ENCODE measurements at places on chromosomes 16 and 17.

DNA sequence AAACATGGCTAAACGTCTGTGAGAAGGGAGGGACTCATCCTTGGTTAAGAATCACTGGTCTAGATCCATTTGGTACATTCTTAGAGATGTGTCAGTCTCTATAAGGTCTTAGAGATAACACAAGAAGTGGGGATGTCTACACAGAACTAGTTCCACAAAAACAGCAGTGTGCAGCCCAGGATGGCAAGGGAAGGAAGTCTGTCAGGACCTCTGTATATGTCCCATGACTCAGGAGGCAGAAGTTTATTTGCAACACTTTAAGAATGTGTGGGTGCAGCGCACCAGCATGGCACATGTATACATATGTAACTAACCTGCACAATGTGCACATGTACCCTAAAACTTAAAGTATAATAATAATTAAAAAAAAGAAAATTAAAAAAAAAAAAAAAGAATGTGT is 548.5 kb upstream of the SOX9 start:
- no peak for DNase-seq

- no peak for DNase-seq
Measured at GRCh38 chr16:50469121-50469743, 79.0 kb upstream of the NKD1 start.

GRCh38 chr17:44904001-44904984 is 5.0 kb upstream of the EFTUD2 start:
- DNase-seq, result no peak

- peak; percentile 99 for DNase-seq
Measured at GRCh38 chr17:59892251-59892923, 356 bp downstream of the TUBD1 start.

DNA sequence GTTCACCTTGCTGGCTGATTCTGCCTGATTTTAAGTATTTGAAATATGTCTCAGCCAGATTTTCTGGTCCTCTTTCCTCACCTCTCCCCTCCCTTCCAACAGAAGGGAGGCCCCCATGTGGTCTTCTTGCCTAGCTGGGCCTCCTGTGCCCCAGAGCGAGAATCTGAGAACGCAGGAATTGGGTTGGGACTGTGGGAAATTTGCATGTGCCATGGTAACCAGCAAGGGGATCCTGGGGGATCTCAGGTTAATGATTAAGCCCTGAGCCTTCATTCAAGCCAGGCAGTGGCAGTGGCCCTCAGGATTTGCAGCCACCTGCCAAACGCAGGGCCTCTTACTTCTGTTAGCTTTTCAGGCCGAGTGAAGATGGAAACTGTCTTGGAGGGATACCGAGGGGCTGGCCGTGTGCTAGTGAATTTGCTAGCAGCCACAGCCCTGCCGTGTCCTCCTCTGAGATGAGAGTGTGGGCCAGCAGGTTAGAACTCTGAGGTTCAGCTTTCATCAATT is 40.2 kb downstream of the KSR1 start:
- no peak for DNase-seq

- no peak for DNase-seq
Measured at GRCh38 chr17:77127735-77128361, 12.9 kb upstream of the SEC14L1 start.

GRCh38 chr16:25988084-25988483 is 296.3 kb downstream of the HS3ST4 start:
- DNase-seq, result no peak

GRCh38 chr17:76384987-76385891 is 830 bp downstream of the SPHK1 start:
- peak; percentile 90 for DNase-seq

- DNase-seq, result no peak
Measured at GRCh38 chr17:57652811-57653210, 92.3 kb downstream of the CCDC182 start.

DNA sequence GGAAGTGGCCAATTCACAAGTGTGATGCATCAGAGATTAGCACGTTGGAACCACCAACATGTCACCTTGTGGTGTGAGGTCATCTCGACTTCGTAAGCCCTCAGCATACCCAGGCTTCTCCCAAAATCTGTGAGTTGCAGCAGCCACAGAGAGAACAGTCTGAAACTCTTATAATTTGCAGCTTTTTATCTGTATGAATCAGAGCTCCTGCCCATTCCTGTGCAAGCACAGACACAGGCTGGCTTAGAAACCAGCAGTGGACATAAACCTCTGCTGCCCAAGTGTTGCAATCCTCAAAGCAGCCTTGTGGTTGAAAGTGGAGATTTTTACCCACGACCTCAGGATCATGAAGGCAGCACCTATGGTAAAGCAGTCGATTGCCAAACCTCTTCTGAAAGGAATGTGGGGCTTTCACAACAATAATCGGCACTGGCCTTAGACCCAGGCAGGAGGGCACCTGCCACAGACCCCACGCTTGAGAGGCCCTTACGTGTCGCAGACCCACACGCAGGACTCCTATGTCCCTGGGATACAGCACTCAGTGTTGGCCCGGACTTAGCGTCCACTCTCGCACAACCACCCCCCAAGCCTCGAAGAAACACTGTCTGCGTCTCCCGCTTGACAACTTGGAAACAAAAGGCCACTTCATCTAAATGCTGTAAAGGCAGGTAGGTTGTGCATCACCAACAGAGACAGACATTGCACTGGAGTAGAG is 24.5 kb upstream of the OSGIN1 start:
- no peak for DNase-seq

DNA sequence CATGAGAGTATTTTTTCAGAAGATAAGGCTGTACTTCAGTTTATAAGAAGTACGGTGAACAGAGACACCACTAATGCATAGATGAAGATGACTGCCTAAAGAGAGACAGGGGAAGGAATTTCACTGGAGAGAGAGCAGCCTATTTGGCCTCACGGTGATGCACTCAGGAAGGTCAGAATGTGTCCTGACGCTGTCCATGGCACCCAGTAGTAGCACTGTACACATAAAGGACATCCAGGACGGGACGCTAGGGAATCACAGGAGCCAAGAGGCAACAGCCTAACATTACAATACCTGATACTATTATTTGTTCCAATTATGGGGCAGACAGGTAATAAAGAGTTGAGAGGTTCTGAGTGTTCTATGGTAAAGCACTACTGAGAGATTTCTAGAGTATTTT is 24.9 kb upstream of the LRRC37A start:
- DNase-seq, result no peak

GRCh38 chr16:57893559-57894389 is 77.2 kb downstream of the CNGB1 start:
- no peak for DNase-seq

- DNase-seq, result no peak
Measured at GRCh38 chr16:23079675-23080301, 69.5 kb downstream of the USP31 start.

DNA sequence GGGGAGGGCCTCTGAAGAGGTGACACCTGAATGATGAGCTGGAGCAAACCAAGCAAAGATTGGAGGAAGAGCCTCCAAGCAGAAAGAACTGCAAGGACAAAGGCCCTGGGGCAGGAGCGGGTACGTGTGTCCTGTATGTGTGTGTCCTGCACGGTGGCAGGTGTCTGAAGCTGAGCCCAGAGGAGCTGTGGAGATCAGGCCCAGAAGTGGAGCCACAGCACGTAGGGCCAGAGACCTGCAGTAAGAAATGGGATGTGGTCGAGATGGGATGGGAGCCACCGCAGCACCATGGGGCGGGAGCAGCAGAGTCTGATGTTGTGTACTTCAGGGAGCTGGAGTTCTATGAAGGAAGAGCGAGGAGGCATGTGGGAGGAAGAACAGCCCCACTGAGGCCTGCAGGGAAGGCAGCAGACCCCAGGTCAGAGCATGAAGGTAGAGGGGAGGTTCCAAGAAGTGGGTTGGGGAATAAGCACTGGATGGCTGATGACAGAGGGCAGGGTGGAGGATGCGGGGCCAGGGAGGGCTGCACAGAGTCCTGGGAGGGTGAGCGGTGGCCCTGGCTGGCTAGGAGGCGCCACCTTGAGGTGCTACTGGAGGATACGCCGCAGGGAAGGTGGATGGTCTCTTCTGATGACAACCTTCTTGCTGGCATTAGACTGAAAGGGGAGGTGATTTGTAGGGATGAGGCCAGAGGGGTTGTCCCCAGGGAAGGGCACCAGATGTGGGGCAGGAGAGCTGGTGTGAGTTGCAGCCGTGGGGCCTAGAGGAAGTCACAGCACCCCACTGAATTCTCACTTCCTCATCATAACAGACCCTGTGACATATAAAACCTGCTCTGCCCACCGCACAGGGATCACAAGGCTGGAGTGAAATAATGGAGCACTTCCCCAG is 10.6 kb upstream of the CETP start:
- DNase-seq, result peak; percentile 40

- no peak for DNase-seq
Measured at GRCh38 chr17:80474961-80475909, 1.2 kb downstream of the NPTX1 start.

GRCh38 chr17:64413513-64413912 is 22.9 kb upstream of the PECAM1 start:
- no peak for DNase-seq

- DNase-seq, result no peak
Measured at GRCh38 chr16:4207683-4208340, 34.1 kb downstream of the SRL start.

GRCh38 chr17:41925991-41926590 is 4.3 kb upstream of the ODAD4 start:
- DNase-seq, result no peak

- DNase-seq, result no peak
Measured at GRCh38 chr16:89133457-89134127, 38.0 kb upstream of the CDH15 start.

- peak; percentile 33 for DNase-seq
Measured at GRCh38 chr16:30929167-30929566, 5.8 kb downstream of the FBXL19 start.

DNA sequence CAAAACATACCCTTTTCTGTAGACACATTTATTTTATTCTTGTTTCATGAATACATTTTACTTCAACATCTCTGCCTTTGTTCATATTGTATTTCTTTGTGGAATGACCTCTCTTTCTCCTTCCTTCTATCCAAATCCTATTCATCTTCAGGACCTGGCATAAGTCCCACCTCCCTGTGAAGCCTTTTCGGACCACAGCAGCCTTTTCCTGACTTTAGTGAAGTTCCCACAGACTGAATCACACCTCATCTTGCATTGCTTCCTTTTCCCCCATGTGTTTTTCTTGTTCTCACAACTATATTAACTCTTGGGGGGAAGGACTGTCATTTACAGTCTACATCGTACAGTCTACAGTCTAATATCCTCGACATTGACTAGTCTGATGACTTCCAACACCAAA is 58.2 kb downstream of the MFSD11 start:
- DNase-seq, result no peak

- DNase-seq, result peak; percentile 82
Measured at GRCh38 chr17:29567554-29568330, 759 bp upstream of the TP53I13 start.

- no peak for DNase-seq
Measured at GRCh38 chr16:10579575-10579964, 828 bp downstream of the EMP2 start.

DNA sequence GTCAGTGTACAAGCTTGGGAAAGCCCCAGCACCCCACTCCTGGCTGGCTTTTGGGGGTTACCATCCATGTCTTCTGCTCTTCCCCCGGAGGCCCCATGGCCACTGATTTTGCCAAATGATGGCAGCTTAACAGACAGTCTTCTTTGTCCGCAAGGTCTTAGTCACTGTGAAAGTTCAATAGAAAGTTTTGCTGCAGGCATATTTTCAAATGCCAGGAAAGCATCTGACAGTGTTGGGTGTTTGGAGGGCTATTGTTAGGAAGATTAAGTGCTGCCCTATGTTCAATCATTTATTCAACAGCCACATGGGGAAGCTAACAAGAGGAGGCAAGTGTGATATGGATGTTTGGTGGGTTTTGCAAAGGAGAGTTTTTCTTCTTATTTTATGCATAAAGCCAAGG is 122.4 kb downstream of the TOX3 start:
- DNase-seq, result no peak

DNA sequence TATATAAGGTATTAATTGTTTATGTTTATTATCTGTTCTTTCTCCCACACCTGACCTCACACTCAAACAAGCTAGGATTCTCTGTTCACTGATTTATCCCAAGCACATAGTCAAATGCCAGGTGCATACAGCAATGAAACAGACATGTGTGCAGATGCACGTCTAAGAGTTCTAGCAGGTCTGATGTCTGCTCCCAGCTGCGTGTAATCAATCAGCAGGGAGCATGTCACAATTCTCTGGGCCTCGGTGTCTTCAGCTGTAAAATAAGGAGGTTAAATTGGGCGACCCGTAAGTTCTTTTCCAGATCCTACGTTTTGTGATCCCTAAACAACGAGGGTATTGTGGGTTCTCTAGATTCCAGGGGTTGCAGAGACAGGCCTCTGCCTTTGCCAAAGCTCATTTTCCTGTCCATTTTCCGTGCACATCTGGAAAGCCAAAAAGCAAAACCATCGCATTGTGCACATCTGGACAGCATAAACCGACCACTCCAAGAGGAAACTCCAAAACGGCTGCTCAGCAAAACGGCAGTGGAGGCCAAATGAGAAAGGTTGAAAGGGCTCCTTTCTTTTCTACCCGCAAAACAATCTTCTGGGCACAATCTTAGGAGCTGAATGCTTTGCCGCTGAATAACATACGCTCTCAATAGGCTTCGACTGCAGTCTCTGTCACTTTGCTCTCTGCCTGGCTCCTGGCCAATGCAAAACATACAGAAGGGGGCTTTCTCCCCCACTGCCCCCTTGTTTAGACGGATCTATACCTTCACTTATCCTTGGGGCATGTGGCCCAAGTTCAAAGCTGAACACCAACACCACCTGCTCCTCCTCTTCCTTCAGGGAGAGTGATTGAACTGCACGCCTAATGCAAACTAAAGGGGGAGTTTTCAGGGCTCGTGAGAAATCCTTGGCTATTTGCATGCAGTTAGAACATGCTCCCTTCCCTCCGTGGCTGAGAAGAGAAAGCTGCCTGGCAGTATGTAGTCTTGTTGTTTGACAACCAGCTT is 426.3 kb downstream of the SLC39A11 start:
- no peak for DNase-seq

GRCh38 chr16:79310710-79311109 is 289.8 kb downstream of the MAF start:
- no peak for DNase-seq

- no peak for DNase-seq
Measured at GRCh38 chr16:51327001-51327400, 175.9 kb upstream of the SALL1 start.

- no peak for DNase-seq
Measured at GRCh38 chr16:85479972-85480726, 133.0 kb upstream of the GSE1 start.

DNA sequence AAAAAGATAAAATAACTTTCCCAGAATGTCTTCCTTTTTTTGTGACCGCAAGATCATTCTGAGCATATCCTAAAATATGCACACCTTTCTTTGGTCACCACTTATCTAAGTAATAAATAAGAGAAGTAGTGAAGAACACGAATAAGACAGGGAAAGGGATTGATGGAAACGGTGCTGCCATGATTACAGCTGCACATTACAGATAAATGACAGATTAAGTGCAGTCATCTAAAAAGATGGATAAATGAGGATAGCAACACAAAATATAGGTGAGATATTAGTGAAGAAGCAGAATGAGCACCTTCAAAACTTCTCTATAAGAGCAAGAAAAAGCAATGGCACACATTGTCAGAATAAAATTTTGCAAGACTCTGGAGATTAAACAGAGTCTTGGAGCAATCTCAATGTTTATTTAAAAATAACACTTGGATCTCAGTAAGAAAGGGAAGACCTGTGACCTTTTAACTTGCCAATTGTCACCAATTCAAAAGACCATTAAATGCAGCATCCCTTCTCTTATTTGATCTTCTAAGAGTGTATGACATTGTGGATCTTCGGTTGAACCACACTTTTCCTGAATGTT is 567.1 kb downstream of the KCNJ2 start:
- DNase-seq, result no peak

GRCh38 chr17:75639327-75639726 is 6.1 kb downstream of the SMIM5 start:
- DNase-seq, result no peak

Data from RKO (cell line).